Pancreas (tissue), 10 donors: ENCODE measurements at places on chromosomes 12 and 14.

- no peak for DNase-seq
These were observed 310.0 kb downstream of the ADAMTS20 start for GRCh38 chr12:43241986-43242385.

DNA sequence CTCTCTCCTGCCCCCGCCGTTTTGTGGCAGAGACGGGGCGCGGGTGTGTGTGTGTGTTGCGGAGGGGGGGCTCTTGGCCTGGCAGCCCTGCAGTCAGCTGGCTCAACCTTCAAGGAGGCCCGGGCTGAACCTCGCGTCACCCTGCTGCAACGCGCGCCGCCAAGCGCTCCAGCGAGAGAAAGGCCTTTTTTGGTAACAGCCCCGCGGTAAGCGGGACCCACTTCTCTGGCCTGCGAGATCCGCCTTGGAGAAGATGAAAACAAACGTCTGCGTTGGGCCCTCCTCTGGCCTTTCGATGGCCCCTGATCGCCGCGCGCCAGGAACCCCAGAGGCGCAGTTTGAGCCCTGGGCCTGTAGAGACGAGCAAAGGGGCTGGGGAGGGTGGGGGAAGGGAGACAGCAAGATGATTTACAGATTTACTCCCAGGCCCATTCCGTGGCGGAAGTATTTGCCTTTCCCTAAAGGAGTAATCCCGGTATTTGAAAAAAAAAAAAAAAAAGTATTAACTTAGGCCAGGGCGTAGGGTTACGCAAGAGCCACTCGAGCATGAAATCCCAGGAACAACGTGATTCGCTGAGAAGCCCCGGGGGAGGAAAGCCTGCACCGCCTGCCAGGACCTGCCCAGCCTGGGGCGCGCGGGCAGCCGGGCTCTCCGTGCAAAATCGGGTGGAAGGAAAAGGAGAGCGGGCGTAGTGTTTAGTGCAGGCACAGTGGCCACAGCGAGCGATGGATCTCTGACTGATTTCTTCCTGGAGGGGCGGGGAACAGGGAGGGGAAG lies 4.5 kb upstream of the IRF2BPL start:
- peak; percentile 88 for DNase-seq

DNA sequence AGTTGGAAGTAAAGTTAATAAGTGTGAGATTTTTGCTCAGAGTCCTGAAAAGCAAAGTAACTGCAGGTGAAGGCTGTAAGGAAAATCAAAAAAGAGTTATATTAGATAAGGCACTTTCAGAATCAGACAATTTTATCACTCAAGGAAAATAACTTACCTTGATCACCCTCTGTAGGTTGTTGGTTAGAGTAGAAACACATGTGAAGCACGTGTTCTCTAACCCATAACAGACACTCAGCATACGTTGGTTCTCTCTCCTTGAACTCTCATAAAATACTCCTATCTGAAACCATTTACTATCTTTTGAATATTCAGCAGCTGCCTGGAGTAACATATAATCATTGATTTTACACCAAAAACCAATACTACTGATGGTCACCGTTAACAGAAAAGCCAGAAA lies 335.5 kb downstream of the KCNH5 start:
- DNase-seq, result no peak

DNA sequence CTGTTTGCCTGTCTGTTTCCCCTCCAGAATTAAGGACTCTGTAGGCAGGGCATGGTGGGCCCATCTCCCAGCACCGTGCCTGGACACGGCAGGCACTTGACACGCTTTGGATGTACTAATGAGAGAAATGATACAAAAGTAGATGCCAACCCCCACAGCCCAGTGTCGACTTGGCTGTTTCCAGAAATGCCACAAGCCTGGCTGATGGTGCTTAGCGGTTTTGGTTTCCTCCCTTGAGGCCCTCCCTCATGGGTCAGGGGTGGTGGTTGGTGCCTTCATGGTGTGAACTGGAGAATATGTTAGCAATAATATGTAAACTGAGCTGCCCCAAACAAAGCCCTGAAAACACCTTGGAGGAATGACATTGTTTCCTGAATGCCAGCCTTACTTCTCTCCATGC lies 55.5 kb upstream of the ESRRB start:
- no peak for DNase-seq

DNA sequence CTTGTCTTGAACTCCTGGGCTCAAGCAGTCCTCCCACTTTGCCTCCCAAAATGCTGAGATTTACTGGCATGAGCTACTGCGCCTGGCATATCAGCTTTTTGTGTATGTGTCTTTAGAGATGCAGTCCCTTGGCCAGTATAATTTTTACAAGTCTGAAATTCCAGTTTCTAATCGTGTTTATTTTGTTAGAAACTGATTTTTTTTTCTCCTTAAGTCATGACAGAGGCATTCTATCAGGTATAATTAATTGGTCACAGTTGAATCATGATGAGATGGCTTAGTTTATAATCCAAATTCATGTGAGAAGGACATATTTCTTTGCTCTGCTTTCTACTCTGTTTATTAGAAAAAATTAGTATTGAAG lies 98.9 kb downstream of the PCNX1 start:
- no peak for DNase-seq

DNA sequence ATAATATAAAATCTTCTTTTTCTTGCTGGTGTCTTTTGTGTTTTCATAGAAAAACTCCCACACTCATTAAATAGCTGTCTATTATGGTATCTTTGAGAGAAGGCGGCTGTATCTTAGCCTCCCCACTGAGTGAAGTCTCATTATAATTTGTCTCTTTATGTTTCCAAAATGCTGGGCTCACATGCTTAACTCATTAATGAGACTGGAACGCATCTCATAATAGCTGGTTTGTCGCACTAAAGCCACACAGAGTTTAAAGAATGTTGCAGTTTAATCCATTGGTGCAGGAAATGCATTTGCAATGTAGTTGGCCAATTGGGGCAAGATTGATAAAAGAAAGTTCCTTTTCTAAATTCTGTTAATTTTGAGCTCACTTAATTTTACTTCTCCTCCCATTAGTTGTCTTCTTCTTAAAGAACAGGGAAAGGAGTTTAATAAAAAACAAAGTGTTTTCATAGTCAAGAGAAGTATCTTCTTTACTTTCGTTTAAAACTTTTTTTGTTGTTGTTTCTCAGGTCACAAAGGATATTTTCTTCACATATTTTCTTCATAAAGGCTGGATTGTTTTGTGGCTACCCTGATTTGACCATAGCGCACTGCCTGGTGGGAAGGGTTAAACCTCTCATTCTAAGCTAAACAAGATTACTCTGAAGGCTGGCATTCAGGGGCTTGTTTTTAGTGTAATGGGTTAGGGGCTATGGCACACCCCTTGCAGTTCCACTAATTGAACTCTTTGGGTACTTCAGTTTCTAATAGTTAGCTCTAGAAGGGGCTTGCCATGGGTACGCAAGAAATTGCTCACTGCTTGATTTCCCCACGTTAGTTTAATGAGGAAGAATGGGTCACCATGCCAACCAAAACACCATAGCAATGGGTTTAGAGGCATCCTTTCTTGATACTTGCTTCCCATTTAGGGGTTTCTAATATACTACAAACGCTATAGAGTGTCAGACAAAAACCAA lies 197.0 kb downstream of the TMTC2 start:
- DNase-seq, result no peak

GRCh38 chr12:3202734-3203446 lies 125.7 kb downstream of the TSPAN9 start:
- DNase-seq, result no peak

DNA sequence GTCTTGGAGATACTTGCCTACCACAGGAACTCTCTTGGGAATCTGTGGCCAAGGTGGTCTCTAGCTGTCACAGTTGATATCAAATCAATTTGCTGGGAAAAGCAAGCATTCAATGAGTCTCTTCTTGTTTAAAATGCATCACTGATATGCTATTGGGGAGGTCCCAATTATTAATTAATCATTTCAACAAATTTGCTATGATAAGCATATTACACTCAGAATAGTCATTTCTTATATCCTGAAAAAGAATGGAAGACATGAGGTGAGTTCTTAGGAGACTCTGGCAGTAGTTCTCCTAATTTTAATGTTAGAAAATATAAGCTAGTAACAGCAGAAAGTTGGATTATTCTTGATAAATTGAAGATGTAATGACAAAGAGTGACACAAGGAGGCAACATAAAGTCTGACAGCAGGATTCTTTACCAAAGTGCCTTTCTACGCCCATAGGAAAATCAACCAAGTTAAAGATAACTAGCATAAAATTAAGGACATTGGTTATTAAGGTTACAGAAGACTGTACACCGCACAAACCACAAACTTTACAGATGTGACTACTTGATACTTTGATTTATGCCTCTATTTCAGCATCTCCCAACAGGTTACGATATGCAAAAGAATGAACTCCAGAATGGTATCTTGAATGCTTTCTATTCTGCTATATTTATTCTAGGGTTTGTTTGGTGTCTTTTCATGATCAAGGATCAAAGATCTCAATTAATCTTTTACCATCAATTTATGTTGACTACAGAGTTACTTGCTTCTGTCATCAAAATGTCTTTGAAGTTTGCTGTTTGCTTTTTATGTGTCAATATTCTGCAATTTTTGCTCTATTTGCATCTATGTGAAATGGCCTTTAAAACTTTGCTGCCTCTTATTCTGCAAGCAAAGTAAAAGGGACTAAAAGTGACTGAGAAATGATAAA lies 349.6 kb upstream of the CLEC14A start:
- no peak for DNase-seq

DNA sequence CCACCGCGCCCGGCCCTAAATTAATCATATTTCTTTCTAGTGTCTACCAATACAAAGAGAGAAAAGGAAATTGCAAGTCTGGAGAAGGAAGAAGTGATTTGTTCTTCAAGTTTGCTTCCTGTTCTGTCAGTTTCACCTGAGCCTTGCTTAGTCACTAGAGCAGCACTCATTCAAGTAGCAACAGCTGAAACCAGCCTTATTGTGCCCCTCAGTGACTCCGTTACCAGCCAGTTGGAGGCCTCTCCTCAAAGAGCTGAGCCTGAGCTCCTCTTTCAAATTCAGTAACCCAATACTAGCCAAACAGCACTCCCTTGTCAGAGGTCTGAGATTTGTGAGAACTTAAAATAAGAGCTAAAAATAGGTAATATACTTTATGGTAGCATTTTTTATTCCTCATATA lies 17.4 kb downstream of the PAWR start:
- no peak for DNase-seq

GRCh38 chr14:61516964-61517653 lies 178.2 kb upstream of the HIF1A start:
- no peak for DNase-seq

GRCh38 chr14:20490563-20490962 lies 14.8 kb upstream of the RNASE10 start:
- DNase-seq, result no peak

DNA sequence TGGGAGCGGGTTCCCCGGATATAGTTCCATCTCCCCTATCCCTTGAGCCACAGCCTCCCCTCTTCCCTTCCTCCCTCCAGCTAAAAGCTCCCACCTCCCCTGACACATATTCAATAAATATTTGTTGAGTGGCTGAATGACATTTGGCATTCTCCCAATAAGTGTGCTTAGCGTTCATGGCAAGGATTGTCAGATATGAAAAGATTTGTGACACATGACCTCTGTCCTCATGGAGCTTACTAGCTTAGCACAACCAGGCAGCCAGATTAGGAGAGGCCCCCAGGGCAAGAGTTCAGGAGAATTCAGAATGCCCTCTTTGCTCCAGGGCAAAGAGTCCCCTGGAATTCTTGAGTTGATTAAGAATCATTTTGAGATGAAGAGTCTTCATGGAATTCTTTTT lies 22.5 kb upstream of the SLC6A12 start:
- DNase-seq, result no peak

DNA sequence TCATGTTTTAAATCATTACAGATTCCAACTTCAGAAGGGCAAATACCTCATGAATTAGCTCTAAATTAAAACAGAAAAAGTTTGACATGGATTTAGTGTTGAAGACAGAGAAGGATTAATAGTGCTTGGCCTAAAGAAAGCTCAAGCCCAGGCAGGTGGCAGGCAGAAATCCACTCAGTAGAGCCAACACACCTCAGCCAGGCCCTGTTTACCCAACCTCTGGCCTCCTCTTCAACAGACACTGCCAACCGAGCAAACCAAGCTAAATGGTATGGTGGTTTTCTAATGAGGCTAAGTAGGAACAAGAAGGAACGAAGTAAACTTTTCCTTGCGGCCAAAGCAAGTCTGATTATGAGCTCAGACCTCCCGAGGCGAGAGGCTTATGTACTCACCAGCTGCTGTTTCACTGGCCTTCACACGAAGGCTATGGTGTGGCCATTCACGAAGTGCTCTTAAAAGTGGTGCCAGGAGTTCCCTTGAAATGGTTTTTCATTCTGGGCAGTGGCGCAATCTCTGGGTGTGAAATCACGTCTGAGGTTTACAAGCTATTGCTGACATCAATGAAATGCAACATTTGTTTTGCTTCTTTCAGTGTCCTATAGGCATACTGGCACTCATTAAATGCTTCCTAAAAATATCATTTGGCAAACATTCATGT lies 124.1 kb upstream of the LGR5 start:
- no peak for DNase-seq

GRCh38 chr12:38662829-38663228 lies 242.6 kb downstream of the CPNE8 start:
- DNase-seq, result no peak

GRCh38 chr14:101412739-101413138 lies 148.6 kb upstream of the DIO3 start:
- DNase-seq, result no peak

GRCh38 chr12:54479421-54479820 lies 6.0 kb upstream of the GTSF1 start:
- no peak for DNase-seq
